CD4-positive, alpha-beta T cell treated with Interleukin-21 for 1 hour (primary cell): ENCODE measurements at places on chromosomes 7 and 10.

- DNase-seq = no peak
Observed at GRCh38 chr7:1676550-1677078, 6.5 kb downstream of the ELFN1 start.

DNA sequence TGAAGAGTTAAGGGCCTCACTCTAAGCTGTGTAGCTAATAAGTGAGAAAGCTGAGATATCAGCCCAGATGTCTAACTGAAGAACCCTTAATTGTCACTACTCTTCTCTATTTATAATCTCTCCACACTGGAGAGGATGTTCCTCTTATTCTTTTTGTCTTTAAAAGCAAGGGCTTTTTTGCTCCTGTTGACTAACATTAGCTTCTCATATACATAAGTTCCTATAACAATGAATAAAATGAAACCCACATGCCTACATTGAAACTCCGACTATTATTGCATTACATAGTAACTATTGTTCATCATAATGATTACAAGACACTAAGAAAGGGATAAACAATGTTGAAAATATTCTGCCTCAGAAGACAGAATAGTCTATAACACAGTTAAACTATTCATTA lies 67.1 kb downstream of the GNAT3 start:
- no peak for DNase-seq

- DNase-seq = no peak
Observed at GRCh38 chr7:87648316-87648715, 20.1 kb downstream of the RUNDC3B start.

- DNase-seq = no peak
Observed at GRCh38 chr10:52533986-52534385, 219.9 kb downstream of the DKK1 start.

- peak; percentile 63 for DNase-seq
Observed at GRCh38 chr10:96017191-96017687, 26.1 kb upstream of the CCNJ start.

GRCh38 chr10:97854743-97855142 lies 5.1 kb downstream of the GOLGA7B start:
- DNase-seq = no peak
